NCI-H446 (cell line): ENCODE measurements at places on chromosomes 1 and 21.

- no peak for DNase-seq
Measured at GRCh38 chr1:11885916-11886315, 27.2 kb upstream of the NPPB start.

- no peak for DNase-seq
Measured at GRCh38 chr1:241837901-241838300, 10.1 kb upstream of the EXO1 start.

- DNase-seq = no peak
Measured at GRCh38 chr1:205071028-205071409, 13.2 kb downstream of the TMEM81 start.

DNA sequence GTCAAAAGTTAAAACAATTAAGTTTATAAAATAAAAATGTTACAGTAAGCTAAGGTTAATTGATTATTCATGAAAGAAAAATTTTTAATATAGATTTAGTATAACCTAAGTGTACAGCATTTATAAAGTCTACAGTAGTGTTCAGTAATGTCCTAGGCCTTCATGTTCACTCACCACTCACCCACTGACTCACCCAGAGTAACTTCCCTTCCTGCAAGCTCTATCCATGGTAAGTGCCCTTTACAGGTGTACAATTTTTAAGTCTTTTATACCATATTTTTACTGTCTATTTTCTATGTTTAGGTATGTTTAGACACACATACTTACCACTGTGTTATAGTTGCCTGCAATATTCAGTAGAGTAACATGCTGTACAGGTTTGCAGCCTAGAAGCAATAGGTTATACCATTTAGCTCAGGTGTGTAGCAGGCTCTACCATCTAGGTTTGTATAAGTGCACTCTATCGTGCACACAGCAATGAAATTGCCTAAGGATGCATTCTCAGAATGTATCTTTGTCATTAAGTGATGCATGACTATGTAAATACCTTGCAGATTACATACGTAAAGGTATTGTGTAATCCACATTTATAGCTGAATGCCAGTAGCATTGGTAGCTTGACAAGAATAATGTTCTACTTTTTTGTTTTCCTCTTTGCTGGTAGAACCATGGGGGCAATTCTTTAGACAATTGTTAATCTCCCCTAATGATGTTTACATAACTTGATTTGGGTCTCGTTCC is 35.7 kb upstream of the GPR88 start:
- no peak for DNase-seq

GRCh38 chr1:202329891-202330290 is 11.8 kb downstream of the UBE2T start:
- DNase-seq = no peak

DNA sequence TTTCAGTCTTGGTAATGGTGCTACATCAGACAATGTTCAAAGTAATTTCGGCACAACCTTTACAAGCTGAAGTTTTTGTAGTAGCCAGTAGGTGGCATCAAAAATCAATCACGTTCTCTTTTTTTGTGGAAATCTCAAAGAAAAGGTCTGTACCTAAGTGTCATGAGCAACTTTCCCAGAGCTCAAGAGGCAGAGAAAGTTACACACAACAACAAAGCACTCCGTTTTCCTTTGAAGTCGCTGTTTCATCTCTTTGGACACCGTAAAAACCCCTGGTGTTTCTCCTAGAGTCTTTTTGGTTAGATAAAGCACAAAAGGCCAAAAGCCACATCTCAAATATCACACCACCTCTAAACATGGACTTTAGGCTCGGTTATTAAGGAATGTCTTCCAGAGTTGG is 131.6 kb downstream of the LHX8 start:
- DNase-seq = peak; percentile 72

DNA sequence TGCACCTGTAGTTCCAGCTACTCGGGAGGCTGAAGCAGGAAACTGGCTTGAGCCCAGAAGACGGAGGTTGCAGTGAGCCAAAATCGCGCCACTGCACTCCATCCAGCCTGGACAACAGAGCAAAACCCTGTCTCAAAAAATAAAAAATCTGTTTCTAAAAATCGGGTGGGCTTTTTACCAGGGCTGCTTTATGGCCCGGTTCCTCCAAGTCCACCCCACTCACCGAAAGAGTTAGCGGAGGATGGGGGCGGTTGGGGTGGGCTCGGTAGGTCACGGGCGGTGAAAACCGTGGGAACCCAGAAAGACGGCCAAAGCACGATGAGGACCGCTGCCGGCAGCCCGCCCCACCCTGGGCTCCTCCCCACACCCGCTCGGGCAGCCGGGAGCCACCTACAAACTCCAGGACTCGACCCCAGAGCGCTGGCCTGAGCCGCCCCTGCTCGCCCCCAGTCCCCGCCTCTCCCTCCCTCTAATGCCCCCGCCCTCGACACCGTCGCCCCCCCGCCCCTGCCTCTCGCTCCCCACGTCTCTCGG is 846 bp upstream of the PER3 start:
- peak; percentile 78 for DNase-seq

DNA sequence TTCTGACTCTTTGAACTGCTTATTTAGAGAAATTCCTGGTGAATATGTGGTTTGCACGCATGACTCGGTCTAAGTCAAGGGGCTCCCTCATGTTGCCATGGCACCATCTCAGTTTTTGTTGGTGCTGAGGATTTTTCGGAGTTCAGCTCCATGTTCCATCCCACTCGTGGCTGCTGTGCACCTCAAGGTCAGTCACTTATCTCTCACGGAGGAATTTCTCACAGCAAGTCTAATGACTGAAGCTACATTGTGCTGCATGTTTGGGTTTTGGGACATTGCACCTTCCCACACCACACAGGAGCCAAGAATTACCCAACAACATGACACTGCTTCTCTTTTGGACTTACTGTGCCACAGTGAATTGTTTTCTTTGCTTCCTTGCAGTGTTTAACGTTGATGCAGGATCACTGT is 269.9 kb downstream of the NCAM2 start:
- no peak for DNase-seq

DNA sequence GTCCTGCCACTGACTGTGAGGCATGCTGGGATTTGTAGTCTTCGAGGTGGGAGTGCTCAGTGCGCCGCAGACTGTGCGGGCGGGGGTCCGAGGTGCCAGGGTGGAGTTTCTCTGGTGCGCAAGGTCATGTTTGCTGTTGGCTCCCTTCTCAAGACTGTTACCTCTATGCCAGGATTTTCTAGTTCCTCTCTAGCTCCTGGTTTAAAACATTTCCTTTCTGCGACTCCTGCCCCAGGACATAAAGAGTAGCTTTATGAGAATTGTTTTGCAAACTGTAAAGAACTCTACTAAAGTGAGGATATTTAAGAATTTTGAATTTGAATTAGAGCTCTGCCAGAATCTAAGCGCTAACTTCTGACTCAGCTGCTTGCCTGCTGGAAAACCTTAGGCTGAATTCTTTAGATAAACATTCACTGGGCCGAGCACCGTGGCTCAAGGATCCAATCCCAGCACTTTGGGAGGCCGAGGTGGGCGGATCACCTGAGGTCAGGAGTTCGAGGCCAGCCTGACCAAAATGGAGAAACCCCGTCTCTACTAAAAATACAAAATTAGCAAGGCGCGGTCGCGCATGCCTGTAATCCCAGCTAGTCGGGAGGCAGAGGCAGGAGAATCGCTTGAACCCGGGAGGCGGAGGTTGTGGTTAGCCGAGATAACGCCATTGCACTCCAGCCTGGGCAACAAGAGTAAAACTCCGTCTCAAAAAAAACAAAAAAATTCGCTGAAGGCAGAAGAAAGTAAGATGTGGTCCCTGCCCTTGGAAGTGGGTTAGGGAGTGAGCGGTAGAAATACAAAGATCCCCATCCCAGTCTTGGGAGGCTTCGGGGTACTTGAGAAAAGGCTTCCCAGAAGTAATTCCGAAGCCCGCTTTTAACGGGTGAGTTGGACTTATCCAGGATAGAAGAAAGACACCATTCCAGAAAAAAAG is 992 bp upstream of the USP48 start:
- no peak for DNase-seq

- no peak for DNase-seq
Measured at GRCh38 chr1:8512504-8512903, 194.6 kb downstream of the SLC45A1 start.

DNA sequence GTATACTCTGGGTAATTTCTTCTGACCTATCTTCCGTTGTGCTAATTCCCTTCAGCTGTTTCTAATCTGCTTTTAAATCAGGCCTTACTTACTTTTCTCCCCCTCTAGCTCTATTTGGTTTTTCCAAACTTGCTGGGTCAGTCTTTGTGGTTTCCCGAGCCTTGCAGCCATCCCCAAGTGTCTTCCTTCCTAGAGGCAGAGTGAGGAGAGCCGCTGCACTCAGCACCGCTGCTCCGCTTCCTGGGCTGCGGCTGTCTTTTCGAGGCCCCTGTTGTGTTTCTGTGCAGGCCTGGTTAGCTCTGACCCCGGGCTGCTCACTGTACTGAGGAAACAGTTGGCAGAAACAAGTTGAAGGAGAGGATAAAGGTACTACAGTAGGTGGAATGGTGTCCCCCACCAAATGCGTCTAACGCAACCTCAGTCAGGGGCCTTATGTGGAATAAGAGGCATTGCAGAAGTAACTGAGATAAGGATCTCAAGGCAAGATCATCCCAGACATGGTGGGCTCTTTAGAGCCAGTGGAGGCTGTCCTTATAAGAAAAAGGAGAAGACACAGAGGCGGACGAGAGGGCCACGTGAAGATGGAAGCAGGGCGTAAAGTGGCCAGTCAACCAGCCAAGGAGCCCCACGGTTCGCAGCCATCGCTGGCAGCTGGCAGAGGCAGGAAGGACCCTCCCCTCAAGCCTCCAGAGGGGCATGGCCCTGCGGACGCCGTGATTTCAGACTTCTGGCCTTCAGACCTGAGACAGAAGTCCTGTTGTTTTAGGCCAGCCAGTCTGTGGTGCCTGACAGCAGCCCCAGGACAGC is 10.5 kb downstream of the WNT9A start:
- DNase-seq = no peak

DNA sequence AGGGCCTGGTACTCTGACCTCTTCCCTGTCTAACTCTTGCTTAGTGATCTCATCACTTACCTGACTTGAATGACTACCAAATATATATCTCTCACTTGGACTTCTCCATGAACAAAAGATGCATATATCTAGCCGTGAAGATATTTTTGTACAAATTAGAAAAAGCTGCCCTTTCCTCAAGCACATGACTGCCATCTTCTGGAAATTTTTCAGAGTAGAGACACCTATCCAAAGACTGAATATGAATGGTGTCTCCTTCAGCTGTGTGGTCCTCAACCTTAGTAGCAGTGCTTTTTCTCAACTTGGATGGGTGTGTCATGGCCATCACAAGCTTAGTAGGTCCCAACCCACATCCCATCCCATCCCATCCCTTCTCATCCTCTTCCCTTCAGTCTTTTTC is 142.3 kb downstream of the DNM3 start:
- no peak for DNase-seq

DNA sequence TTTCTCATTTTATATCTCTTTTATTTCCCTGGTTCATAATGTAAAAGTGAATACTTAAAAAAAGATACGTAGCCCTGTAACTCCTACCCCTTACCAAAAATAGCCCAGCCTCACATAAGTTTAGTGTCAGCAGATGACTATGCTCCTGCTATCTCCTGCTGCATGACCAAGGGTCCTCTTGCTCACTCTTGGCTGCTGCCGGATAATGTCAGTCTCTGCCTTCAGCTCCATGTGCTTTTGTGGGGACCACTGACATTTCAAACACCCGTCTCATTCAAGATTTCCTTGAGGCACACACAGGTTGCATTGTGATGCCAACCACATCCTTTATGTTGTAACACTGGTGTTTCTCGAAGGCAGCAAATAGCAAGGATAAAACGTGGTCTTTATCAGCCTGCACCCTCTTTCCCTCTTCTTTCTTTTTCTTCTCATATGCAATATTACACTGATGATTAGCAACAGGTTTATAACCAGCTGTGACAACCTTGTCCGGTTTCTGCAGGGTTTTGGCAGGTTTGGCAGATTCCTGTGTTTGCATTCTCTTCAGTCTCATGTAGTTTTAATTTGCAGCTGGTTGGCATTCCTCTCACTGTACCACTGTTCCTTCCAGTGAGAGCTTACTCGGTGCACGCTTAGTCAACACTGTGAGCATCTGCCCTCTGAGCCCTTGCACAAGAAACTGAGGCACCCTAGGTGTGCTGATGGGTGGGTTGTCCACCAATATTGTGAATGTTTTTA is 62.2 kb downstream of the ZNF684 start:
- DNase-seq = no peak

DNA sequence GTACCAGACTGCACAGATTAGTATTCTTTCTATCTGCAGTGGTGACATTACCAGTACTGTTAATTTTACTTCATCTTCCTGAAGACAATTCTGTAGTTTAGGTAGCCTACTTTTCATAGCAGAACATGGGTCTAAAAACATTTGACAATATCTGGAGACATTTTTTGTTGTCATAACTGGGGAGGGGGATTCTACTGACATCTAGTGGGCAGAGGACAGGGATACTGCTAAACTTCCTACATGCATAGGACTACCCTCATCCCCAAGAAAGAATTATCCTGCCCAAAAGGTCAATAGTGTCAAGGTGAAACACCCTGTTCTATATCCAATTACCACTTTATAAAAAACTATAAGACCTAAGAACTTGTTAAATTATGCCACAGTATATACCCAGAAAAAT is 3.4 kb upstream of the ARHGAP29 start:
- DNase-seq = peak; percentile 16

- no peak for DNase-seq
Measured at GRCh38 chr1:228883535-228883934, 148.3 kb downstream of the RHOU start.

DNA sequence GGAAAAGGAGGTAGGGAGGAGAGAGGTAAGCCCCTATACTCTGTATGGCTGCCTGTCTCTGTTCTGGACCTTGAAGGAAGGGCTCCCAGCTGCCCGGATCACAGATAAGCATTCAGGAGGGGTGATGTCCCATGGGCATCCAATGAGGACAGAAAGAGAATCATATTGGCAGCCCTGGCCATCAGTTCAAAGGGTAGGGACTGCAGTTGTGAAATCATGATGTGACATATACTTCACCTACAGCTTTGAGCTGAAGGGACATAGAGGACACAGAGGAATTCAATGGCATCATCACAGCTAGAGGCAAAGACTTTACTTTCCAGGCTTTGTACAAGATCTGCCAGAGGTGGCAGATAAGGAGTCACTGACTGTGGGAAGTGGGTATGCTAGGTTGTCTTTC is 21.6 kb downstream of the DDX20 start:
- DNase-seq = no peak

DNA sequence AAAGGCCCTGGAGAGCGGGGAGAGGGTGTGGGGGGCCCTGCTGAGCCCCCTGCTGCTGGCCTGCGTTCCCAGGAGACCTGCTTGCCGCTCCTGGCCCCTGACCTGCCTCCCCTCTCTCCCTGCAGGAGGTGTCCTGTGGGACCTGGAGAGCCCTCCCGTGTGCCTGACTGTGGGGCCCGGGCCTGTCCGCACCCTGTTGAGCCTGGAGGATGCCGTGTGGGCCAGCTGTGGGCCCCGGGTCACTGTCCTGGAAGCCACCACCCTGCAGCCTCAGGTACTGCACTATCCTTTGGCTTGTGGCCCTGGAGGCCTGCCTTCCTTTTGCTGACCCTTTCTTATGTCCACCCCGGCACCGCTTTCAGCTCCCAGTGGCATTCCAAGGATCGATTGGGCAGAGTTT is 90.8 kb upstream of the ACTL8 start:
- no peak for DNase-seq

- DNase-seq = no peak
Measured at GRCh38 chr1:104592926-104593325, 843.2 kb downstream of the AMY1C start.

GRCh38 chr1:172069534-172069933 is 228.2 kb downstream of the DNM3 start:
- no peak for DNase-seq
